Activated naive CD4-positive, alpha-beta T cell treated with Interleukin-2 at 50 U/mL for 16 hours (primary cell): ENCODE measurements at places on chromosomes 16 and 17.
A peak's percentile ranks its signal among the peaks of the same experiment; 100 is the strongest.

- peak; percentile 12 for DNase-seq
Observed at GRCh38 chr16:87661561-87661960, 59.3 kb downstream of the JPH3 start.

DNA sequence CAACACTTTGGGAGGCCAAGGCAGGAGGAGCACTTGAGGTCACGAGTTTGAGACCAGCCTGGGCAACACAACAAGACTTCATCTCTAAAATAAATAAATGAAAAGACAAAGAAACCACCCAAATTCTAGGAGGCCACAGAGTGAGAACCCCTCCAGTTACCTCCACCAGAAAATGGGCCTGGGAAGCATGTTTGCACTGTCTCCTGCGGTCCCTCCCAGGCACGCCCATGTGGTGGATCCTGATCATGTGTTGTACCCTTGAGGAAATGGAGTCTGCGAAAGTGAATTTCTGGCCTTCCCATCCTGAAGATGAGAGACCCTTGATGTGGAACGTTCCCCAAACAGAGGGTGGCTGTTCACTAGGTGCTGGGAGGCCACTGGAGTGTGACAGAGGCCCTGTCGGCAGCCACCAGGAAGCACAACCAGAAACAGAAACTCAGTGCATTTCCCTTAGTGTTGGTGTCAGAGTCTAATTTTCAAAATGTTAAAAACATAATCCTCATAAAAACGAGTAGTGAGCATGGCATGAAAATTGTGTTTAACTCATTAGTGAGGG, 19.2 kb upstream of the USP22 start:
- no peak for DNase-seq

DNA sequence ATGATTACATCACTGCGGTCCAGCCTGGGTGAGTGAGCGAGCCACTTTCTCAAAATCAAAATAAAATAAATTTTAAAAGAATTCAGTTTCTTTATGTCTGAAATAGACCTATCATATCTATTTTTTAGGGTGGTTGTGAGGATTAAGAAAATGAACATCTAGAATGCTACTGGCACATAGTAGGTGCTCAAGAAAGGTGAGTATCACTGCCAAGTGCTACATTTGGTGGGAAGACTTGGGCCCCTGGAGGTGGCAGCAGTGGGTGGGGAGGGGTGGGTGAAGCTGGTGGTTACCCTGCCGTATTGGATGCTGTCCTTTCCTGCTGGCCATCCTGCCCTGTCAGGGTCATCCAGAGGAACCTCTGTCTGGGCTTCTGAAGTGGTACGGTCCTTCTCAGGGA, 50.3 kb downstream of the ABCC6 start:
- no peak for DNase-seq

DNA sequence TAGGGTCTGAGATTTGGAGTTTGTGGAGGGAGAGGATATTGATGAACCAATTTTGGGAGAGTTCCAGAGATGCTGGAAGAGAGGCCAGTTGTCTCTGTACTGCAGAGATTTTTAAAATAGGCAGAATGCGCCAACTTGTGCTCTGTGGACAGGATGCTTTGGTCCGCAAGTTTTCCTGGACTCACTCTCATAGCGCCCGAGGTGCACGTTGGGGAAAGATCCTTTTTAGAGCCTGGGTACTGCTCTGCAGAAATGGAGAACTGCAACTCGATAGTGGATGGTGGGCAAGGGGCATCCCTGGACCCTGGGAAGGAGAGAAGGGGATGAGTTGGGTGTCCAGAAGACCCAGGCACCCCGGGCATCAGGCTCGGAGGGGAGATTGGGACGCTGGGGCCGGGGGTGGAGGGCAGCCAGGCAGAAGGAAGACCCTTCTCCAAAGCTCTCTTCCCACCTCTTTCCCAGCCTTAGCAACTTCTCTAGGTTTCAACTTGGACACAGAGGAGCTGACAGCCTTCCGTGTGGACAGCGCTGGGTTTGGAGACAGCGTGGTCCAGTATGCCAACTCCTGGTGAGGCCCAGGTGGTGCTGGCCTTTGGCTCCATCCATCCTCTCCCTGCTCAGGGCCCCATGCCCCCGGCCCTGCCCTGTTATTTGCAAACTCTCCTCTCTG, 590 bp downstream of the ITGAX start:
- DNase-seq: no peak

GRCh38 chr16:75250809-75251279, 580 bp downstream of the BCAR1 start:
- DNase-seq: peak; percentile 7

- DNase-seq: no peak
Observed at GRCh38 chr17:8611619-8612298, 18.8 kb downstream of the MYH10 start.

DNA sequence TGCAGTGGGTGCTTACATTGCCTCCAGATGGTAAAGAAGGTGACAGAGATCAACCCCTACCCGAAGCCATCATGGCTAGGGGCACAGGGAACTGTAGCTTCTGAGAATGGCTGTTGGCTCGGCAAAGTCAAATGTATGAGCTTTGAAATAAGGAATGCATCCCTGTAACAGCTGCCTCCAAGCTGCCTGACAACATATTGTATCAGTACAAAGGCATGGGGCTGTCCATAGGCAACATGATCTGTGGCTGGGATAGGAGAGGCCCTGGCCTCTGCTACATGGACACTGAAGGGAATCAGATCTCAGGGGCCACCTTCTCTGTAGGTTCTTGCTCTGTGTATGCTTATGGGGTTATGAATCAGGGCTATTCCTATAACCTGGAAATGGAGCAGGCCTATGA, 119.2 kb upstream of the NETO2 start:
- no peak for DNase-seq

- DNase-seq: no peak
Observed at GRCh38 chr16:4257646-4258556, 14.9 kb downstream of the TFAP4 start.

DNA sequence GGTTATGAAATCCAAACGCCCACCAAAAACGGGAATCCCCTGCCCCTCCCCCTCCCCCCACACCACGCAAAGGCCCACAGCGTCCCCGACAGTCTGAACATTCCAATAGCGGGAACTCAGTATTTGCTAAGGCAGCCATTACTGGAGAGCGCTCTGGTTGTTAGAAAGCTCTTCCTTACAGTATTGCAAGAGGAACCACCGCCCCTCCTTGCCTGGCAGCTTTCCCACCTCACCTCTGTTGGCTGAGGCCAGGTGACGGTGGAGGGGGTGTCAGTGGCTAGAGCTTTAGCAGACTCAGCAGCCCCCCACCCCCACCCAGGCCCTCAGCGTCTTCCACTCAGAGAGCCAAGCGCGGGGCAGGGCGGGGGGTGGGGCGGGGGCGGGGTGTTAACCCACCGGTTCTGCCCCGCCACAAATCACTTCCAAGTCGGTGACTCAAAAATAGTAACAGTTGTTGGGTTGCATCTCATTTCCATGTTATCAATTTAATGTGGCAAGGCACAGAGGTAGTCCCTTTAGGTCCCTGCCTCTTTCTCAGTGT, 2.2 kb upstream of the PLEKHH3 start:
- peak; percentile 51 for DNase-seq

DNA sequence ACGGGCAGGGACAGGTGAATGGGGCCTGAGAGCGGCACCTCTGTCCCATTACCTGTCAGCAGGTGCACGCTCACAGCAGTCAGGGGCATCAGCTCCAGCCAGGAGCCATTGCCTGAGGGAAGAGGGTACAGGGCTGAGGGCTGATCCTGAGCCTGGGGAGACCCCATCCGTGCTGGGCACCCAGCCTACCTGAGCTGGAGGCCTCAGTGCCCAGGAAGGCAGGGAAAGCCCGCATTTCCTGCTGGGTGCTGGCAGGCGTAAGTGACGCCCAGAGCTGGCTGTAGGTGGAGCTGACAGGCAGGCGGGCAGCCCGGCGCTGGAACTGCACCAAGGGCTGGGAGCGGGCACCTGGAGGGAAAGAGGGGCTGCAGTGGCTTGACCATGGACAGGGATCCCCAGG, 7.4 kb downstream of the FAM171A2 start:
- no peak for DNase-seq

GRCh38 chr17:52027620-52028295, 130.8 kb downstream of the CA10 start:
- DNase-seq: no peak

DNA sequence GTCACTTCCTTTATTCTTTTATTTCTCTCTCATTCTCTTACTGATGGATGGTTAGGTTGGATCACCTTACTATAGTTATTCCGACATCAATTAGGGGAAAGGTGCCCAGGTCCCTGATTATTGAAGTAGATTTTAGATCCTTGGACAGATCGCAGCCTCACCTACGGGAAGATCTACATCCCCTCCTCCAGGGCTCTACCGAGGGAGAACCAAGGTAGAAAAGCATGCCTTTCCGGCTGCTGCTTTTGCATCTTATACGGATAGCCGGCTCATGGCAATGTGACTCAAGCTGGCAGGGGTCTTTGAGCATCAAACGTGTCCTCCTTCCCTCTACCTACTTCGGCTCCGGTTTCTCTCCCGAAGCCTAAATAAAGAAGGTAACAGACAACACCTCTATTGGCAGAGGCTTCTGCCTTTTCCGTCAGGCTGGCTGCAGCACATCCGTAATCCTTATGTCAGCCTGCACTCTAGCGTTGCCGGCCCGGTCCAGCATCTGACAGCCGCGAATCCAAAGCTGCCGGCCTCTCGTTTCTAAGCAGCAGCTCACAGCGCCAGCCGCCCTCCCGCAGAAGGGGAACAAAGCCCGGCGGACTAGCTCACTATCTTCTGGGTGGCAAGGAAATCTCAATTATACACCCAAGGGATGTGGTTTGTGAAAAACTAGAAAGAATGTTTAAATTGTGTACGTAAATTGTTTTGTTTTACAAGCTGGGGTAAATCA, 46.9 kb downstream of the IRX6 start:
- no peak for DNase-seq

DNA sequence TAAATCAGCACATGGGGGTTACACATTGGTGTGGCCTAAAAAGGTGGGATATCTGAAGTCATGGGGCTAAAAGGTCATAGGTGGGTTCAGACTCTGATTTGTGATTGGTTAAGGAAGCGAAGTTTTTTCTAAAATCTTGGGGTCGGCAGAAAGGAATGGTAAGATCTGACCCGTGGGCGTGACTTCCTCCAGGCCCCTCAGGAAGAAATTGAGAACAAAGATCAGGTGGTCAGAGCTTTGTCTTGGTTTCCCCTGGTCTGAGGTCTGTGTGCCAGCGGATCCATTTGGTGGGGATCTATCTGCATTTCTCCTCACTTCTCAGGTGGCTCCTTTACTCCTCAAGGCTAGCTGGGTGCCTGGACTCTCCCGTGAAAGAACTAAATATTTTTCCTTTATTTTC, 302.8 kb downstream of the ABCC12 start:
- no peak for DNase-seq

- DNase-seq: no peak
Observed at GRCh38 chr17:54985476-54985875, 16.9 kb downstream of the STXBP4 start.
